ENCODE measurements at places on chromosomes 4 and X.

GRCh38 chr4:59729321-59729720, 1470.8 kb upstream of the ADGRL3 start:
- no peak for DNase-seq

GRCh38 chr4:164441109-164441508, 312.8 kb upstream of the SMIM31 start:
- no peak for DNase-seq

DNA sequence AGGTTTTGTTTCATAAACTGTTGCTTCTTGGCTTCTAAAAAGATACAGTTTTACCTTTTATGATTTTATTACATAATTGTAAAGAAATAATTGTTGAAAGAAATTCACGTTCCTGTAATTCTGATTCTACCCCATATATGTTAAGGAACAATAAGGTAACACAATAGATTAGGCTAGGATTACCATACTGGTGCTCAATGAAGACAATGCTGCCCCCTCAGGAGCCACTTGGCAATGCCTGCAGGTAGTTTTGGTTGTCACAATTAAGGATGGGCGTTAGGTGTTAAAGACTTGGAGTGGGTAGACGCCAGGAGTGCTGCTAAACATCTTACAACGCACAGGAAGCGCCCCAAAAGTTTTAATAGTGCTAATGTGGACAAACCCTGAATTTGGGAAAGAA, 133.2 kb downstream of the NLGN4X start:
- no peak for DNase-seq

DNA sequence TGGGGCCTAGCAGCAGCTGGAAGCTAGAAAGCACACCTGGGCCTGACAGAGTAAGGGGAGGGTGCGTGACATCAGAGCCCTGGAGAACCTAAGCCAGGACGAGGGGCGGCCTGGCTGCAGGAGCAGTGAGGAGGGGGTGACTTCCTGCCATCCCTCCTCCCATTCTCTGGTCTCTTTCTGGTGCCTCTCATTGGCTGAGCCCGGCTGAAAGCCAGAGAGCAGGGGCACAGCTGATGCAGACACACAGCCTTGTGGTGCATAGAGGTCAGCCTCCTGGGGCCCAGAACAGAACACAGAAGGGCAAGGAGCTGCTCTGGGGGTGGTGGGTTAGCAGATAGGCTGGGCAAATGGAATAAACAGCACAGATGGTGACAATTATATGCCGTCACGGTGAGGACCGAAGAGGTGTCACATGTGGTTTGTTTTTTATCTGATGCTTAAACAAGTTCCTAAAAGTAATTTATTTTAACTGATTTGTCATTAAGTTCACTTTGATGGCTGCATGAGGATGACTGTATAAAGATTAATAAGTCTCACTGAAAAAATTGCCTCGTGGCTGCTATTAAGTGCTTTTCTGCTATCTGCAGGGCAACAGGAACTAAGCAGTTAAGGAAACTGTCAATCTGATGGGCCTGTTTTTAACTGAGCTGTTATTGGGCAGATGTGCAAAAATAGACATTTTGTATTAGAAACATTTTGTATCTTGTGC, 102.0 kb downstream of the FNIP2 start:
- no peak for DNase-seq

GRCh38 chrX:70132877-70133302, 357 bp upstream of the IGBP1 start:
- no peak for DNase-seq

DNA sequence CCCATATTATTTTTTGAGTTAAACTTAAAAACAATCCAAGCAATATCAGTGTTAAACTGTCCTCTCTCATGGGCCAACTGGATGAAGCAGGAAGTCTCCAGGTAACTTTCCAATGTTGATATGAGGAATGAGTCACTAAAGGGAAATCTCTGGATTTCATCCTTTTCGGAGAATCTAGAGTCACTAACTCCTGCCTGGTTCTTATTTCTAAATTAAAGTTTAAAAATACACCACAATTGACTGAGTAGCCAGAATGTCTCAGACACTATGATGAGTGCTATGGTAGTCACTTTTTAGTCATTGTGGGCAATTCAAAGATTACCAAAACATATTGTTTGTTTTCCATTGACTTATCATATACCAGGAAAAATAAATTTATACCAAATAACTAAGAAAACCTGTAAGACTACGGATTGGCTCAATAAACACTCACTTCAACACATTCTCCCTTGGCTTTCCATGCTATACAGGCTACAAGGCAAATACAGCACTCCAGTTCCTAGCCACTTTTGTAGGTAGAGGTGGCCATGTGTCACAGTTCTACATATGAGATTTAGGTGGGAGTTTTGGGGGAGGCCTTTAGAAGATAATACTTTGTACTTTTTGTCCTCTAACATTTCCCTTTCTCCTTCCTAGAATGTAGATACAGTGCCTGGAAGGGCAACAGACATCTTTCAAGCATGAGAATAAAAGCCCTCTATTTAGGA, 8.6 kb downstream of the SLC9B2 start:
- DNase-seq, result no peak

- no peak for DNase-seq
These were observed 654.5 kb downstream of the TLL1 start for GRCh38 chr4:166527500-166527899.

DNA sequence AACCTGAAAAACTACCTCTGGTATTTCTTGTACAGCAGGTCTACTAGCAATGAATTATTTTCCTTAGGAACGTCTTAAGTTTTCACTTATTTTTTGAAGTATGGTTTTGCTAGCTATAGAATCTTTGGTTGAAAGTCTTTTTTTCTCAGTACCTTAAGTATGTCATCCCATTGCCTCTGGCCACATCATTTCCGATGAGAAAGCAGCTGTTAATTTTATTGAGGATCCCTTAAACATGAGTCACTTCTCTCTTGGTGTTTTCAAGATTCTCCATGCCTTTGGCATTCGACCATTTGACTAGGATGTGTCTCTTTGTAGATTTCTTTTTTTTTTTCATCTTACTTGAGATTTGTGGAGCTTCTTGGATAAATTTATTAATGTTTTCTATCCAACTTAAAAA, 803.8 kb upstream of the AMOT start:
- no peak for DNase-seq

GRCh38 chr4:84708406-84709135, 125.6 kb downstream of the CDS1 start:
- DNase-seq, result no peak

GRCh38 chr4:56466910-56467283, 520 bp upstream of the SRP72 start:
- no peak for DNase-seq

GRCh38 chr4:81912376-81913030, 440.8 kb upstream of the RASGEF1B start:
- no peak for DNase-seq

All from stimulated activated CD4-positive, alpha-beta T cell treated with anti-CD3 and anti-CD28 coated beads, Interleukin-1b, Interleukin-23, amount 100 ng/mL, for 48 hours (primary cell).